ENCODE measurements at places on chromosomes 7 and 10.

DNA sequence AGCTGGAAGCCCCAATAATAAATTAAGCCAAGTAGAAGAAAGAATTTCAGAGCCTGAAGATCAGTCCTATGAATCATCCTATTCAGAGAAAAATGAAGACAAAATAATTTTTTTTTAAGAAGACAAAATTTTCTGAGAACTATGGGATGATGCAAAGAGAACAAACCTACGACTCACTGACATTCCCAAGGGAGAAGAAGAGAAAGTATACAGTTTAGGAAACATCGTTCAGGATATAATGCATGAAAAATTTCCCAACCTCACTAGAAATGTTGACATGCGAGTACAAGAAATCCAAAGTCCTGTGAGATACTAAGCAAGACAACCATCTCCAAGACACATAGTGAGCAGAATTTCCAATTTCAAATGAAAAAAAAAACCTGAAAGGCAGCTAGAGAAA is 150.5 kb downstream of the THSD7A start:
- DNase-seq, result no peak

DNA sequence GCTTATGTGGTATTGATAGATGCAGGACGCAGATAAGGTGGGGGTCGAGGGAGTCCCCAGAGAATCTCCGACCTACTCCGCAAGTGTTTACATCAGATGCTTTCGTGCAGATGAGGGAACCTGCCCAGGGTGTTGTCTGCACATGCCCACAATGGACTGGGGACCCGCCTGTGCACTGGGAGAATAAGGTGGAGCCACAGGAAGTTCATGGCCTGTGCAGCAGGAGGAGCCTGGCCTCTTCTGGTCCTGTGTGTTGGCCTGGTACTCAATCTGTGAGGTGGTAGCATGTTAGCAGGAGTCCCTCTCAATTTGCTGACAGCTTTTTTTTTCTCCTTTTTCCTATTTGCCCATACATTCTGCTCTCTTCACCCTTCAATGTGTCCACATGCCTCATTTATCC is 54.1 kb upstream of the AKR1C1 start:
- DNase-seq, result no peak

DNA sequence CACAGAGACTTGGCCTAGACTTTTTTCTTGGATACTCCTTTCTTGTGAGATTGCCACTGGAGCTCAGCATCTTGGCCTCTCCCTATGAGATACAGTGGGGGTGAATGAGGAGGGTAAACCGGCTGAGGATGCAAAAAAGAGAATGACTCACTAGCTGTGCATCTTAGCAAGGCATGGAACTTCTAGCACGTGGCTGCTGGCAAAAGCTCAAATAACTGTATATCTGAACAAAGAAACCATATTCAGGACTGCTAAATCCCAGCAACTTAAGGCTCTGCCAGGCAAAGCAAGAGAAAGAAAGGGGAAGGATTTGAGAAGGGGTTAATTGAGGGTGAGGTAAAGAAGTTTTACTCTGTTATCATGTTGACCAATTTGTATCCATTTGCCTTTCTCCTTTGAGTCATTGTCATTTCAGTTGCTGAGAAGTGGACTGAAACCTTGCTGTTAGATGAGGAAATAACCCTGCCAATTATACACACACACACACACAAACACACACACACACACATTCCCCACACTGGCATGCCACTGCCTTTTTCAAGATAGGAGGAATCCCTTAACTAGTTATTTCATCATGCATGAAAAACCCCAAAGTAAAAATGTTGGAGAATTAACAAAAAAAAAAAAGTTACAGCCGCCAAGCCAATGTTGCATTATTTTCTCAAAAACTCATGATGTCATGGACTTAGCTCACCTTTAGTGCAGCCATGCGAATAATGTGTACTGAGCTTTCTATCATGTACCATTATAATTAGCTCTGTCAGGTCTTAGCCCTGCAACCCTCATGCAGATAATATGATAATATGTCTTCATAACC is 997.3 kb downstream of the LRMDA start:
- DNase-seq, result no peak

DNA sequence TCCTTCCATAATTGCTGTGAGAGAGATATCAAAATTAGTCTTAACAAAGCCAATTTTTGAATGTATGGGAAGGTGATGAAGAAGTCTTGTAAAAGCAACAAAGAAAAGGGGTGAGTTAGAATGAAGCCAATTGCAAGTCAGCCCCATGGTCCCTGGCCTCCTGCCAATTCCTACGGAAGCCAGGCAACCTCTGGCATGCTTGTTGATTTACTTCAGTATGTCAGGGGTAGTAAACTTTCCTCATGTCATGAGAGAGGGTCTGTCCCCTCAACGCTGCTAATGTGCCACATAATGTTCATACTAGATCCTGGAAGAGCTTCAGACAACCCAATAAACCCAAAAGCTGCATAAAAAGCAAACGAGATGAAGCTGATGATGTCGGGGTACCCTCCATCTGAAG is 159.1 kb upstream of the YAE1 start:
- no peak for DNase-seq

DNA sequence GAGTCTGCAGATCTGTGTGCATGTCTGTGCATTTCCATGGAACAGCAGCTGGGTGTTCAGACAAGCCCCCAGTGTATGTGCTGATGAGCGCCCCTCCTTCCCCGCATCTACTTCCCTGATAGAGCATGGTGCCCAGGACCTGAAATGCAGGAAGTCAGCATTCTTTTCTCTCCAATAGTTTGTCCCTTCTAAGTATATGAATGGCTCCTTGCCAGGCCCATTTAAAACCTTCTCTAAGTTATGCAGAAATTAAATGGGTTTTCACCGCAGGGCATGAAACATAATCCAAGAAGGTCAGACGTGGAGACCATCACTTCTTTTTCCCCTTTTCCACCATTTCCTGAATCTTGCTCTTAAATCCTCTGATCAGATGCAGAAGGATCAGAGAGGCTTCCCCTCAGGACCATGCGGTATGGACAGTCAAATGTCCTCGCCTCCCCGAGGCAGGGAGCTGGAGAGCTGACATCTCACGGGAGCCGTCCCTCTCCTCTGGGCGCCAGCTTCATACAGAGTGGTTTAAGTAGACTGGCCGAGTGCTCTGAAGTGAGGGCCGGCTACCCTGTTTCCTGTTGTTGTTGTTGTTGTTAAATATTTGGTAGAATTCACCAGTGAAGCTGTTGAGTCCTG is 155.3 kb downstream of the C10orf105 start:
- DNase-seq, result no peak

All from activated CD4-positive, alpha-beta T cell treated with anti-CD3 and anti-CD28 coated beads, Interleukin-2, amount 50 U/mL, for 16 hours (primary cell).